ENCODE measurements at places on chromosomes 13 and 19.

DNA sequence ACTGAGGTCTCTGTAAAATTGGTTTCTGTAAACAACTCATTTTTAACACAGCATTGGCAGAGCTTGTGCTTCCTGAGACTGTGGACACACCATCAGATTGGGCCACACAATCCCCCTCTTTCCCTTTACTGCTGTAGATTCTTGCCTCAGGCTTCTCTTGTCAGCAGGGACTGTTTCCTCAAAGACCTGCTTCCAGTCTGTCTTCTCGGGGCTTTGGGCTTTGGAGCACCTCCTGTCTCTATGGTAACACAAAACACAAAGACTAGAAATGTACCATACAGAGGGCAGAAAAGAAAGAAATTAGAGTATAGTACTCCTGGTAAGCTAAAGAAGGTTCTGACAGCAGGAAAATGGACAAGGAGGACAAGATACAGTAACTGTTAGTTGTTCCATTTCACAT is 484.5 kb downstream of the DIAPH3 start:
- no peak for DNase-seq

- DNase-seq: no peak
Measured at GRCh38 chr13:52994051-52994450, 34.6 kb upstream of the OLFM4 start.

- no peak for DNase-seq
Measured at GRCh38 chr19:39080431-39080830, 3.7 kb upstream of the ACP7 start.

DNA sequence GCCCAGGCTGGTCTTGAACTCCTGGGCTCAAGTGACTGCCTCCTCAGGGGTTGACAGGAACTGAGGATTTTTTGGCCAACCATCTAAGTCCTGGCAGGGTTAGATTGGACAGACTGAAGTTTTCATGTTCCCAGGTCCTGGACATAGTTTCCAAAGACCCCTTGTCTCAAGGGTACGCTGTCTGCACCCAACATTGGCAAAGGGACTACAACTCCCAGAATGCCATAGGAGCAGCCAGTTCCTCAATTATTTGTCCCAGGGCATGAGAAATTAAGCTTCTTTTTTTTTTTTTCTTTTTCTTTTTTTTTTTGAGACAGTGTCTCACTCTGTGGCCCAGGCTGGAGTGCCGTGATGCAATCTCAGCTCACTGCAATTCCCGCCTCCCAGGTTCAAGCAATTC is 6.9 kb downstream of the GYS1 start:
- no peak for DNase-seq

DNA sequence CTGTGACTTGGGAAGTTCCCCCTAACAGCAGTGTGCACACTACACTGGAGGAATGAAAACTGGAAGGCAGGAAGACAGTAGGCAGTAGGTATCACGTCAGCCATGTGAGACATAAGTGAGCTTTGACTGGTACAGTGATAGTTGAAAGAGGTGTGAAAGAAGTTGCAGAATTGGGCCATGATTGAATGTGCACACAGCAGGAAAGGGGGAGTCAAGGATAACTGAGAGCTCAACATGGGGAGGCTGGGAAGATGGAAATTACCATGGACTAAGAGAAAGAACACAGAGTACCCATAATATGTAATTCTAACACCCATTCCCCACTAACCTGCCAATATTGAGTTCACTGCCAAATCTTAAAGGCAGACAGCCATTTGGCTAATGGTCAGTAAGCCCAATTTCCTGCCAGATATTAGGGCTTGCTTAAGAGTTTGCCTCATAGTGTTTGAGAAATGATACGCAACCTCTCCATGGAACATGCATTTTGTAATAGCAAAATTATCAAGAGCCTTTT is 321.7 kb downstream of the DCT start:
- DNase-seq: no peak

GRCh38 chr13:32125221-32125689 is 93.7 kb downstream of the FRY start:
- no peak for DNase-seq

- no peak for DNase-seq
Measured at GRCh38 chr13:44169018-44169911, 204.4 kb upstream of the SERP2 start.

DNA sequence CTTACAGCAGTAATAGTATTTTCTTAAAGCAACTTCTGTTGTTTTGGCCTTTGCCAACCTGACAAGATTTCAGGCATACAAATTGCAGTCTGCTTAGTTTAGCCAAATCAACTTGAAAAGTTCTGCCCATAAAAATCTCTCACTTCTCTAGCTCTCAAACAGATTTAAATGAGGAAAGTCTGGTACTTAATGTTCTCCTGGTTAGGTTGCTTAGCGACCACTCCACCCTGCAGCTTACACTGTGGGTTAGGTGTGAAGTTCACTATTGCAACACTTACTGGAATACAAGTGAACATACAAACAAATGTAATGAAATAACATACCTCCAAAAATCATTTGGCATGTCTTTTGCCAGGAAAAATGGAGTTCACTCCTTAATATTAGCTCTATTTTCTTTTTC is 178.7 kb upstream of the PCDH9 start:
- peak; percentile 59 for DNase-seq

- DNase-seq: no peak
Measured at GRCh38 chr13:99741960-99742359, 229.6 kb downstream of the ZIC5 start.

- DNase-seq: no peak
Measured at GRCh38 chr13:67036699-67037457, 193.3 kb downstream of the PCDH9 start.

DNA sequence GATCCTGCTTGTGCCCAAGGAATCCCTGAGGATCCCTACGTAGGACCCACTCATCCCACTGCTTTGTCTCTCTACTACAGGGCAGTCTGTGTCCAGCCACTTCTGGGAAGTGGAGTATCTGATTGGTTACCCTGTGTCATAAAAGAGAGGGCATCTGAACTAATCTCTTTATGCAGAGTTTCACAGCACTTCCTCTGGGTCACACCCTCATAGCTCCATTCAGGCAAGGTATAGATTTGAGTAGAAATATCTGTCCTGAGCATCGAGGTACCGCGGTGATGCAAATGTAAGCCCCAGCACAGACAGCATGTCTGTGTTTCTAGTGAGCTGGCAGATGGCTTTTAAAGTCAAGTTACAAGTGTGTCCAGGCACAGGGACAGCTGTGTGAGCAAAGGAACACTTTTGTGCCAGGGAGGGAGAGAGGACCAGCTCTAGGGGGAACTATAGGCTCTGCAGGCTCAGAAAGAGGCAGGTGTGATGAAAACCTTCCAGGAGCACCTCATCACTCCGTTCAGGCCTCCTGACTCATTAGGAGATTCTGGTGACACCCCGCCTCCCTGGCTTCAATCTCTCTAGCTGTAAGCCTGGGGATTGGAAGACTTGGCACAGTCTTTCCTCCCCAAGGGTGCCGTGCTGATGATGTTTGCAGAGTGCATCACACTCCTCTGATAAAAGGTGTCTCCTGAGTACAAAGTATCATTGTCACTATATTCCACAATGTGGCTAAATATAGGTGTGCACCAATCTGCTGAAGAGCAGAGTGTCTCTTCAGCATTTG is 84.3 kb upstream of the UBL3 start:
- peak; percentile 90 for DNase-seq

DNA sequence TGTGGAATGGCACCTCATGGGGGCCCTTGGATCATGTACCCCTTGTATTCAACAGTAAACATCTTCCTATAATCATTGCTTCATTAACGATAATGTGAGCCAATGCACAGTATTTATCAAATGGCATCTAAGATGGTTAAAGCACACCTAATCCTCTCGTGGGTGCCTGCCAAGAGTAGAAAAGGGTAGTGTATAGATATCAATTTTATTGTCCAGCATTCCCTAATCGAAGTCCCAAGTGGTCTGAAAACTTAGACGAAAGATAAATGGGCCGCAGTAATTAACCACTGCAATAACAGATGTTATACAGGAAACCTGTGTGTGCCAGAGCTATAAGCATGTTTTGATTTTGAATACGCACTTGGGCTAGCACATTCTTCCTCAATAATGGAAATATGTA is 667 bp upstream of the MBNL2 start:
- DNase-seq: peak; percentile 59

DNA sequence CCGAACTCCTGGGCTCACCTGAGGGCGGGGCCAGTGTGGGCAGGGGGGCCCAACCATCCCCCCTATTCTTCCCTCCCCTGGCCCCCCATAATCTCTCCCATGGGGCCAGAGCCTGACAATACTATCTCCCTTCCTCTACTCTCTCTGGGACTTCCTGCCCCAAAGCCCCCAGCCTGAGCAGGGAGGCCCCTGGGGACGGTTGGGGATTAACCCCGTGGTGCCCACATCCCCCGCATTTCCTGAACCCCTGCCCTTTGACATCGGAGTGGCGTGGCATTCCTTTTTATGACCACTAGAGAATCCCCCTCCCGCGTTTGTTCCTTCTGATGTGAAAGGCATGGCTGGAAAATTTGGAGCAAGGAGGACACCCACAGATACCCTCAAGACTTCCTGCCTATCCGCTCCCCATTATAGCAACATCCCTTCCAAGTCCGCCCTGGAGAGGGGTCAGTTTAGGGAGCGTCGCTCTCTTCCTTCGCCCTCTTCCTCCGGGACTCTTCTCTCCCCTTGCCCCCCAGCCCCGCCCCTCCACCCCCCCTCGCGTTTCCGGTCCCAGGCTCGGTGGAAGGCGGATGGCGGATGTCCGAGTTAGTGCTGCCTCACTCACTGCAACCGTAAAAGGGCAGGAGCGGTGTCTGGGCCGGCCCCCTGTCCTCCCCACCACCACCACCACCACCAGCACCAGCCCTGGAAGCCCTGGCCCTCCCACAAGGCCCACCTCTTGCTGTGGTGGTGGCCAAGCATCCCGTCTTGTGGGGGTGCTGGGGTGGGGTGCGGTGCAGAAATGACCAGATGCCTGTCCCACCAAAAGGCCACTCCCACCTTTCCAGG is 1.8 kb downstream of the VASP start:
- no peak for DNase-seq

GRCh38 chr13:76293346-76293745 is 592.9 kb downstream of the KCTD12 start:
- no peak for DNase-seq
